ENCODE measurements at places on chromosomes 7 and 10.

GRCh38 chr10:73796766-73797165 is 11.4 kb downstream of the ZSWIM8 start:
- no peak for DNase-seq

DNA sequence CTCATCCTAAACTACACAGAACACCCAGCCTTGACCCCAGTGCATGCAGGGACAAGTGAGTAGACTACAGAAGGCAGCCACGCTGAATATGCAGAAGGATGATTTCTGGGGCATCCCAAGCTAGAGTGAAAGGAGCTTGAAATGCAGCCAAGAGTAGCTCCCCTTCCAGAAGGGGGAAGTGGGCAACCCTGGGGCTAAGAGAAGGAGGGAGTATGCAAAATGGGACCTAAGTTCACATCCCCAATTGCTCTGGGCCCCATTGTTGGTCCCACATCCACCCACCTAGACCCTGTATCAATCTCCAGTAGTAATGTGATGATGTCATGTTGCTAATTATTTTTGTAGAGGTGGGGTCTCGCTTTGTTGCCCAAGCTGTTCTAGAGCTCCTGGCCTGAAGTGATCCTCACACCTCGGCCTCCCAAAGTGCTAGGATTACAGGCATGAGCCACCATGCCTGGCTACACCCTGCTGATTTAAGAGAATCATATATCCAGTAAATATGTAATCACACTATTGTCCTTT is 5.6 kb upstream of the PSTK start:
- no peak for DNase-seq

- no peak for DNase-seq
Measured at GRCh38 chr7:139231513-139232376, 708 bp downstream of the UBN2 start.

DNA sequence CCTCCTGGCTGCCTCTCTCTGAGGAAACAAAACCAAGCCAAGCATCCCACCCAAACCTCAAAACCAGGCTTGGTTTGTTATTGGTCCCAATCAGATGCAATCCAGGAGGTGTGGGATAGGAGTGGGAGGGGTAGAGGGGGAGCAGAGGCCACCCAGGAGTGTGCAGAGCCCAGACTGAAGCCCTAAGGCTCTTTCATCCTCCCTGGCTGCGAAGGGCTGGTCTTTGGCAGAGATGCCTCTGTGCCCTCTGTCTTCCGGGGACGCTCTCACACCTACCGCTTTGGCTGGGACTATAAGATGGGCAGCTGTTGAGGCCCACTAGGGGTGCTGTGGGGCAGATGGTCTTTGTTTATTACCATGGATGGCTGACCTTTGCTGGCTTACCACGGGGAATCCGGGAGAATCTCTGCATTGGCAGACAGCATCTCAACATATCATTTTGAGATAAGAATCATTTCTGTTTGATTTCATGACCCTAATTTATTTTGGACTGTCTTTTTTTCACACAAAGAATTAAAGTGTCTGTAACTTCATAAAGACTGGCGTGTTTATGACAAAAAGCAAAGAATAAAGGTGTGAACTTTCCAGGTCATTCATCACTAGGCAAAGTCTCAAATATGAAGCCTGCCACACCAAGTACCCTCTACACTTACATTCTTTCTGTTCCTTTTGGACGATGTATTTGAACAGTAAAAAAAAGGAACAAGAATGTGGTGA is 6.5 kb upstream of the DENND2A start:
- peak; percentile 92 for DNase-seq

- no peak for DNase-seq
Measured at GRCh38 chr7:47932466-47933037, 15.7 kb downstream of the PKD1L1 start.

DNA sequence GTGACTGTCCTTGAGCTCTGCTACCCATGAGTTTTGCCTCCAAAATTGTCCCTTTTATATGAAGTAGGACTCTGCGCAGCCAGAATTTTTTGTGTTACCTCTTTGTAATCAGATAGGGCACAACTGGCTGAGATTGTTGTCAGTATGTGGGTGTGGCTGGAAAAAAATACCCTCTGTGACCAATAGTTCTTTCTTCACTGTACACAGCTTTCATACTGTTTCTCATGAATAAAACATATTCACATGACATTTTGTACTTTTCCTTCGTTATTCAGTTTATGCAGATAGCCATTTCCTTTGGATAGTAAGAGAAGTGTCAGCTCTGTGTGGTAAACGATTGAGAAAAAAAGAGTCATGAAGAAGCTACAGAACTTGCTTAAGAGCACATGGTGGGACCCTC is 49.6 kb upstream of the WNT8B start:
- DNase-seq, result no peak

DNA sequence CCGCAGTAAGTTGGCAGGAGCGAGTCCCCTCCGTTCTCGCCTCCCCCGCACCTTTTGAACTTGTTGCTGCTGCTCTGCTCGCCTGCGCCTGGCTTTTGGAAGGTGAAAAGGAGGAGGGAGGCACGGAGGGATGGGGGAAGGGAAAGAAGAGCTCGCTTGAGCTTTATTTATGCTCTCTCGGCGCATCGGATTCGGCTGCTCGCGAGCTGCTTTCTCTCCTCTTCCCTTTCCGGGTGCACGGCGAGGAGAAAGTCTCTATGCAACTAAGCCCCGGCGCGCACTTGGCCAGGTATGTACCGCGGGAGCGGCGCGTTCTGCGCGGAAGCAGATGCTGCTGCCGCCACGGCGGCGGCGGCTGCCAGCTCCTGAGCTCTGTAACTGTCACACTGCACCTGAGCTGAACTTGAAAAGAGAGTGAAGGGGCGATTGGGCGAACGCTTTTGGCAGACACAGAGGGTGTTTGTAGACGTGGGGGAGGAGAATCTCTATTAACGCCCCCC is 551 bp downstream of the KCND2 start:
- no peak for DNase-seq

DNA sequence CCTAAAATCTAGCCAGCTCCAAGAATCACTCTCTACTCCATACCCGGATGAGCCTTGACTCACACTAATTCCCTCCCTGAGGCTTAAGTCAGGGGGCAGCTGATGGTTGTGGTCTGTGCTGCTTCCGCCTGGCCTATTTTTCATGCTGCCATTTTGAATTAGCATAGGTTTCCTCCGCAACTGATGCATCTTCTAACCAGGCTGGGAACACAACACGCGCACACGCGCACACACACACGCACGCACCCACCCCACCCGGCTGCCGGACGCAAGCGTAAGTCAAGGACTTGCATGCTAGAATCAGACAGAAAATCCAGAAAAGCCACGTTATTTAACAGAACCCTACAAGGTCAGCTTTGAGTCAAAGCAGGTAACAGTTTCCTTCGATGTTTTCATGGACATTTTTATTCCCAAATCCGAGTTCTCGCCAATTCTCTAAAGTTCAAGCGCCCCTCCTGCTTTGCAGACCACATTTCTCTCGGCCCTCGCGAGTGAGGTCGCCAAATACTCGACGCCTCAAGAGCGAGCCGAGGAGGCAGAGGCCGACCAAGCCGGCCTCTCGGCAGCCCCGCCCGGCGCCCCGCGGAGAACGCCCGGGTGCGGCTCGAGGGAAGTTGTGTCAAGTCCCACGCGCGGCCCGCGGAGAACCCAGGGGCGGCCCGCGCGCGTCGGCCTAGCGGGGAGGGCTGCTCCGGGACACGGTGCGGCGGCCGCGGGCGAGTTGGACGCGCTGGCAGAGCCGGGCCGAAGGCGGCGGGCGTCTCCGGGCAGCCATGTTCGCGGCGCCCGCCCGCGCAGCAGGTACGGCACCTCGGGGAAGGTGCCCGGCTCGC is 961 bp downstream of the SCRN1 start:
- no peak for DNase-seq

- no peak for DNase-seq
Measured at GRCh38 chr7:7489546-7489945, 46.1 kb downstream of the COL28A1 start.

DNA sequence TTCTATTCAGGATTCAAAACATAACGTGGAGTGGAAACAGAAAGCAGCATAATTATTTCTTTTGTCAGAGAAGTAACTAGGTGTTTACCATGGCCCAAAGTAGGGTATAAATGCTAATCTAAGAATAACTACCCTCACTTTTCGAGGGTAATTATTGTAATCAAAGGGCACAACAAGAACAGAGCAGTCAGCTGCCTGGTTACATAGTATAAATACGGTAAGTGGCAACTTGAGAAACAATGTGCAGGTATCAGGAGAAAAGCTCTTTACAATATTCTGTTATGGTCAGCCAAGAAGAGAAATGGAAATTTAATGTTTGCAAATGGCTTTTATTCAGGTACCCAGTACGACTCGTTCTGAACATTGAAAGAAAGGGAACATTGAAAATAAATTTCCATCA is 242.0 kb upstream of the NPY start:
- no peak for DNase-seq

DNA sequence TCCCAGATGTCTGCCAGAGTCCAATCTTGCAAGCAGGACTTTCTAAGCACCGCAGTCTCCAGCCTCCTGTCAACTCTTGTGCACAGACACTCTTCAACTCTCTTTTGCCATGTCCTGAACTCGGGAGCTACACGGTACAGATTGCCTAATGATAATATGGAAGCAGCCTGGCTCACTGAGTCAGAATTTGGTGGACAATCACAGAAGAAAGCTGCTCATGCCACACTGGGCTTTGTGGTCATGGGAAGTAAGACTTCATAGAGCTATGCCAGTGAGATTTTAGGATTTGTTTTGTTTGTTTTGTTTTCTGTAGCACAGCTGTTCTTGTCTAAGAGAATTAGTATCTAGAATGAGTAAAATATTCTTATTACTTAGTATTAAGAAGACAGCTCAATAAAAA is 144.1 kb upstream of the PRSS58 start:
- DNase-seq, result no peak

DNA sequence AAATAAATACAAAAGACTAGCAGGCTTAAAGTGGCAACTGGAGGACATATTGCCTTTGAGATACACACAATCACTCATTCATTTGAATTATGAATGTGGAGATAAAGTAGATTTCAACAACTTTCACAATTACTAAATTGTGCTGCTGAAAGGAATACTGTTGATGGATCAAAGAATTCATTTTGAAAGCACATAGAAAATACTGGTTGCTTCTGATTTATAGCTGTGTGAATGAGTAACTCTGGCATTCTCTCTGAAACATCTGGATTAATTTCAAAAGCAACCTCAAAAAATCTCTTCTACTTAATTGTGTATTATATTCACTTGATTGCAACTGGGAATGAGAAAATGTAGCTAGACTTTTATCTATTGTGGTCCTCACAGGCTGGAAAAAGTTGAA is 397.6 kb downstream of the THSD7A start:
- DNase-seq, result no peak

GRCh38 chr10:34721208-34721840 is 93.8 kb downstream of the PARD3 start:
- no peak for DNase-seq

DNA sequence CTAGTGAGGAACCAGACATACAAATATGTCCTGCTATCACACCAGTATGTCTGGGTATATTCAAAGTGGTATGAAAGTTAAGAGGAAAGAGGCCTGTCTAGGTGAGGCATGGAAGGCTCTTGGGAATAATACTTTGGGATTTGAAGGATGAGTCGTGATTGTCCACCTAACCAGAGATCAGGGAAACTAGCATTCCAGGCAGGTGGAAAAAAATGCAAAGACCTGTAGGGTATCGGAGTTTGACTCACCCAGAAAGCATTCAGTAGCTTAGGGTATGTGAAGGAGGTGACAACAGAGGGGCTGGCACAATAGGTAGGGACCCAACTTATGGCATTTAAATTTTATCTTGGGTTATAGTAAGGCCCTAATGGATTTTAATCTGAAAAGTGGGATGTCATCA is 950 bp upstream of the GCC1 start:
- no peak for DNase-seq

GRCh38 chr10:90087197-90088023 is 386.0 kb downstream of the KIF20B start:
- no peak for DNase-seq

- DNase-seq, result no peak
Measured at GRCh38 chr7:50264908-50265307, 39.6 kb upstream of the IKZF1 start.

- no peak for DNase-seq
Measured at GRCh38 chr10:63414481-63415260, 51.1 kb downstream of the JMJD1C start.

DNA sequence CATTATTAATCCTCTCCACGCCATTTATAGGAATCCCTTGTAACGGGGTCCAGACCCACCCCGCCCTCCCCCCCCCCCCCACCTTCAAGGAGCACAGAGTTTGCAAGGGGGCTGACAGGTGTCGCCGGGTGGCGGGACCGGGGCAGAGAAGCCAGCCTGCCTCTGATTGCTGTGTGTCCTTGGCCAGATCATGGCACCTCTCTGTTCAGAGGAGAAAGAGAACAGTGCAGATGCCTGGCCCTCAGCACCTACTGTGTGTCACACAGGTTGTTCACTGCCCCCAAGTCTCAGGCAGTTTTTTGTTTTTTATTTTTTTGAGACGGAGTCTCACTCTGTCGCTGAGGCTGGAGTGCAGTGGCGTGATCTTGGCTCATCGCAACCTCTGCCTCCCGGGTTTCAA is 5.4 kb upstream of the MICALL2 start:
- no peak for DNase-seq

- DNase-seq, result no peak
Measured at GRCh38 chr7:24313777-24314176, 29.8 kb downstream of the NPY start.

- no peak for DNase-seq
Measured at GRCh38 chr10:118669020-118669791, 73.8 kb upstream of the PRLHR start.

GRCh38 chr7:64312826-64313225 is 935 bp upstream of the ZNF736 start:
- no peak for DNase-seq

- DNase-seq, result no peak
Measured at GRCh38 chr7:6640246-6640721, 3.2 kb downstream of the ZNF316 start.

DNA sequence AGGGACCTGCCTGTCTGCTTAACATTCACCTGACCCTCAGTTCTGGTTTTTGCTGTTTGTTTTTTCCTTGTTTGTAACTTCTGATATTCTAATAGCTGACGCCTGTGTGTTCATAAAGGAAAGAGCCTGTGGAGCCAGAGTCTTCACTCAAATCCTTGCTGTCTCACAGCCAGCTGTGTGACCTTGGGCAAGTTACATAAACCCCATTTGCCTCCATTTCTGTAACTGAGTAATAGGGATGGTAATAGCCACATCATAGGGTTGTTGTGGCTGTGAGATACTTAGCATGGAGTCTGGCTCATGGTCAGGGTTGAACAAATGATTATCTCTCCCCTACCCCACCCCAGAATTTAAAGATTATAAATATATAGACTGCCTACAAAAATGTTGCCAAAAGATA is 27.0 kb downstream of the WBP1L start:
- no peak for DNase-seq

- peak; percentile 75 for DNase-seq
Measured at GRCh38 chr7:111835066-111835465, 272.8 kb upstream of the IMMP2L start.
